EH (cell line): ENCODE measurements at places on chromosomes 12 and 14.

DNA sequence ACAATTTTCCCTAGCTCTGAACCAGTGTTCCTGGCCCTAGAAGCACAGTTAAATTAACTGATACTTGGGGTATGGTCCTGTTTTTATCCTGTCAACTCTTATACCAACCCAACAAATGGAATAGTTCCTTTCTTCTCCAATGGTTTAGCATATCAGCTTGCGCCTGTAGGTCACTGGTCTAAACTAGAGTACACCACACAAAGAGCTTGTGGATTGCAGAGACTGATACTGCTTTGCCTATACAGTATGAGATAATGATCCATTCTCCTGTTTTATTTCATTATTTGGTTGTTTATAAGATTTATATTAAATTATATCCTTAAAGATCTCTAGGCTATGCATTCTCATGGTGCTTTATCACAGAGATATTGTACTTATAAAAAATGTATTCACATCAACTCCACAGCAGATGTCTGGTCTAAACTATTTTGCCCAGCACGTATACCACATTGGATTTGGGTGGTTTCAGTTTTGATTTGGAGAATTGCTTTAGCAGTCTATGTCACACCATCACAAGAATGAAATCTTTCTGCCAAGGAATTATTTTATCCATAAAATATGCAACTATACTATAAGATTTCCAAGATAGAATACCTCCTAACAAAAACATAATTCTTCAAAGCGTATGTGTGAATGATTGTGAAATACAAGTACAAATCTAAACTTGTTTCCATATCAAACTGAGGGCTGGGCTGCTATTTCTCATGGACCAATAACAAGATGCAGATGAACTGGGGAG lies 142.1 kb downstream of the SLC16A7 start:
- DNase-seq, result peak; percentile 26

- DNase-seq, result no peak
These were observed 352.3 kb upstream of the TMPO start for GRCh38 chr12:98162906-98163678.

DNA sequence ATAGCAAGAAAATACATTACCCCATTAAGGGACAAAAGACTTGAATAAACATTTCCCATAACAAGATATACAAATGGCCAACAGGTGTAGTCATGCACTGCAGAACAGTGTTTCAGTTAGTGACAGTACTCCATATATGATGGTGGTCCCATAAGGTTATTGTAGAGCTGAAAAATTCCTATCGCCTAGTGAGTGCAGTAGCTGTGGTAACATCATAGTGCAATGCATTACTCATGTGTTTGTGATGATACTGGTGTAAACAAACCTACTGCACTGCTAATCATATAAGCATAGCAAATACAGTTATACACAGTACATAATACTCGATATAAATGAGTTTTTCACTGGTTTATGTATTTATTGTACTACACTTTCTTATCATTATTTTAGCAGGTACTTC lies 168.7 kb downstream of the C12orf75 start:
- no peak for DNase-seq

- DNase-seq, result peak; percentile 54
These were observed 278.9 kb upstream of the GARIN2 start for GRCh38 chr14:66910311-66910840.

GRCh38 chr14:72024043-72024407 lies 91.8 kb downstream of the RGS6 start:
- peak; percentile 20 for DNase-seq

DNA sequence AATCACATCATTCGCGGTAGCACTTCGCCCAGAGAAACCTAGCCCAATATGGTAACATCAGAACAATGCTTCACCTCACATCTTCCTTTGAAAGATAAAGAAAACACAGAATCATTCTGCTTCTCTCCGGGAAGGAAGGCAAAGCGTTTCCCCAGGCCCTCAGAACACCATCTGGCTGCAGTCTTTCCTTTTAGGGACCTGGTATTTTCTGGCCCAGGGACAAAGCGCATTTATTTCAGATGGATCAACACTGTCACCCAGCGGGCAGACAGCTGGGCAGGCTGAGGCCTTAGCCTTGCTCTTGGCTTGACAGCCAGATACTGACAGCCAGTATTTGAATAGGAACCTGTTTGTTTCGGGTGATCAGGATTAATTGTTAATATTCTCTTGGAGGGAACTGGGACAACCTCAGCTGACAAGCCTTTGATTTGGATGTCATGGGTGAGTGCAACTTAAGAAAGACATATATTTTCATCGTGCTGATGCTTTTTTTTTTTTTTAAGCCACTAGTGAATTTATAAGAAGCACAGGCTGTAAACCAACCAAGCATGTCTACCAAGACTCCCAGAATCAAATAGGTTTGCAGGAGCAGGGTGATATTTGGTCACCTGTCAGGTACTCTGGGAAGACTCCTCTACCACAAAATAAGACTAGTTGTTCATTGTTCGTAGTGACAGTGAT lies 118.9 kb downstream of the VEZT start:
- peak; percentile 89 for DNase-seq

DNA sequence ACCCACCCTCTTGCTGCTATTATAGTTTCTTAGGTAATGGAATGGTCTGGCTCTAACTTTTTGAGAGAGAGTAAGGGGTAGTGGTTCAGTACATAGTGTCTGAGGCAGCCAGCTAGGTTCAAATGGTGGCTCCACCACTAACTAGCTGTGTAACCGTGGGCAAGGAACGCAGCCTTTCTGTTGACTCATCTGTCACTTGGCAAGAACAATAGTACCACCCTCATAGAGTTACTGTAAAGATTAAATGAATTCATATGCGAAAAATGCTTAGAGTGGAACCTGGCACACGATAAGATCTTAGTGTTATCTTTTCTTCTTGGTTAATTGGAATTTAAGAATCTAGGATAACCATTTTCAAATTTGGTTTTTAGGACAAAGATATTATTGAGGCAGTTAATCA lies 14.0 kb downstream of the CCDC62 start:
- peak; percentile 58 for DNase-seq

- DNase-seq, result peak; percentile 70
These were observed 84.1 kb downstream of the ITPR2 start for GRCh38 chr12:26748741-26749431.

GRCh38 chr14:23577004-23577681 lies 1.4 kb downstream of the JPH4 start:
- DNase-seq, result peak; percentile 19

DNA sequence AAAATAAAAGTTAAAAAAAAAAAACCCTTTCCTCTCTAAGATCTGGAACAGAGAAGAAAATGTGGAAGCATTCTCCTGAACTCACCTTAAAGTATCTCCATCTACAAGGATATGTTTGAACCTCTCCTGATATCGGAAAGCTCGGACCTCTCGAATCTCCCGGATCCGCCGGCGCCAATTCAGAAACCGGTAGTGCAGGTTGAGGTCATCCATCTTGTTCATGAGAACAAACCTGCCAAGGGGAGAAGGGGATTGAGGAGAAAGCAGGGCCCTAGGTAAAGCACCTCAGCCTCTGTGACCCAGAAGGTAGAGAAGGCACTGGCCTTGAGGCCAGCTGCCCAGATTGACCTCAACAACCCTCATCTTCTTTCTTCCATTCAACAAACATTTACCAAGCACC lies 2.2 kb downstream of the SPRYD3 start:
- DNase-seq, result no peak

DNA sequence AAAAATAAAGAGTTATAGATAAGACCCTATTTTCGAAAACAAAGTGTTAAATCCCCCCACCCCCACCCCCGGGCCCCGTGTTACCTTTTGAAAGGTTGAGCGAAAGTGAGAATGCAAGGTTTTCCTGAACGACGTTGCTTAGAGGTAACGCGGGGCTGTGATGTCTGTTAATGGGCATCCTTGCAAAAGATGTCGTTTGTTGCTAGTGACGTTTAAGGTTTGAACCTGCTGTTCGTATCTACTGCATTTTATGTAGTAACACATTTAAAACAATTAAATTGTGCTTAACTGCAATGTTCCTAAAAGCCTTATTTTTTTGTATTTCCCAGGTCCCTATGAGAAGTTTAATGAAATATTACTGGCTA lies 1.2 kb downstream of the CPSF6 start:
- DNase-seq, result peak; percentile 20

DNA sequence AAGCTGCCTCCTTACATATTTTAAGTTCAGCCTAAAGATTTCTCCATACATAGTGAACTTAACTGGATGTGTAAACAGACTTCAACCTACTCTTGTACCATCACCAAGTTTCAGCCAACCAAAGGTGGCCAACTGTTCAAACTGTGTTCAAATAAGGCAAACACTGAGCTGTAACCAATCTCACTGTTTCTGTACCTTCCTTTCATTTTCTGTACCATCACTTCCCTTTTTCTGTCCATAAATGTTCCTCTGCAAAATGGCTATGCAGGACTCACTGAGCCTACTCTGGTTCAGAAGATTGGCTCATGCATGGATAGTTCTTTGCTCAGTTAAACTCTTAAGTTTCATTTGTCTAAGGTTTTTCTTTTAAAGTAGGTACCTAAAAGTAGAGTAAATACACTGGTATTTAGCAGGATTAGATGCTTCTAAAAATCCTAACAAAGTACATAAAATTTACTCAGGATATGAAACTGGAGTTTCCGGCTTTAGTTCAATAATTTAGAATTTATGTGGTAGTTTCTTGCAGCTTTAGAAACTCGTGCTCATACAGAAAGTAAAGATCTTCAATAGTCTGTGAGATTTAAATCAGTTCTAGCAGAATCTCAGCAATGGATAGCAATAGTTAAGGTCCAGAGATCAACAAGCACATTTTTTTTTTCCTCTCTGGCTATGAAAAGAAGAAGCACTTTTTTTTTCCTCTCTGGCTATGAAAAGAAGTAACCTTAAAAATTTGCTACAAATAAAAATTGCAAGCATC lies 282.0 kb upstream of the PPFIA2 start:
- no peak for DNase-seq

DNA sequence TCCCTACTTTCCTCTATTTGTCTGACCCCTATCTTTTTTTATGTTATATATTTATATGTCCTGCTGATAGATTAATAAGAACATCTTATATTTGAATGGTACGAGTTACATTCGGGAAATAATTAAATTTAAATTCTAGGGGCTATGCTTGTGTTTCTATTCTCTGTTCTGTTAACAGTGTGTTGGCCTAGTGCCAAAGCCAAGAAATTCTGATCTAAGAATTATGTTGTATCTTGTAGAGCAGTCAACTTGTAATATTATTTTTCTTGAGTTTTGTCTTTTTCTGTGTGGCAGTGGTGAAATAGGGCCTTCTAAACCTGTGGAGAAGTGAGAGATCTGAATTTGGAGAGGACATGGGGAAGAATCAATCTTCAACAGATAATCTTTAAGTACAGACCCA lies 9.0 kb upstream of the HSPA2 start:
- DNase-seq, result no peak

- no peak for DNase-seq
These were observed 193.5 kb upstream of the EEA1 start for GRCh38 chr12:93122569-93123091.

DNA sequence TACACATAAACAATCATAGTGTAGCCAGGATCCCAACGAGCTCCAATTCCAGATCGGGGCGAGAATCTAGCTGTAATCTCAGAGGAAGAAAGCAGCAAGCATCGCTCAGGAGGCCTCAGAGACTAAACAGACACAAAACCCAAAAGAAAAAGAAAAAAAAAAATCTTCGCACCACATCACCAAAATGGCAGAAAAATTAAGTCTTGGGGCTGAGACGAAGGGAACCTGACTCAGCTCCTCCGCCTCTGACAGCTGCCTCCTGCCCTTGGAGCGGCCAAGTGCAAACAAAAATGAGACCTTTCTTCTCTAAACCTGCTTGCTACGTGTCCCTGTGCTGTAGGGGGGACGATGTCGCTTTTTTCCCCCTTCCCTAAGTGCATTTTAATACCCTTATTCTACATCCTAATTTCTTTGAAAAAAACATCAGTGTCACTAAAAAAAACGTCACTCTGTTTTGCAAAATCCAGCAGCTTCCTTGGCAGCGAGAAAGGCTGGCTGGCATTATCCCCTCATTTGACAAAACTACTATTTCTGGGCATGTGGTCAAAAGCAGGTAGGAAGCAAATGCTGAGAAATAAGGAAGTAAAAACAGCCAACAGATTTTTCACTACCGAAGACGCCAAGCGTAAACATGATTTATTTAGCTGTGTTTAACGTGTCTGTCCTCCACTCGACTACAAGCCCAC lies 30.5 kb downstream of the BCL11B start:
- no peak for DNase-seq

DNA sequence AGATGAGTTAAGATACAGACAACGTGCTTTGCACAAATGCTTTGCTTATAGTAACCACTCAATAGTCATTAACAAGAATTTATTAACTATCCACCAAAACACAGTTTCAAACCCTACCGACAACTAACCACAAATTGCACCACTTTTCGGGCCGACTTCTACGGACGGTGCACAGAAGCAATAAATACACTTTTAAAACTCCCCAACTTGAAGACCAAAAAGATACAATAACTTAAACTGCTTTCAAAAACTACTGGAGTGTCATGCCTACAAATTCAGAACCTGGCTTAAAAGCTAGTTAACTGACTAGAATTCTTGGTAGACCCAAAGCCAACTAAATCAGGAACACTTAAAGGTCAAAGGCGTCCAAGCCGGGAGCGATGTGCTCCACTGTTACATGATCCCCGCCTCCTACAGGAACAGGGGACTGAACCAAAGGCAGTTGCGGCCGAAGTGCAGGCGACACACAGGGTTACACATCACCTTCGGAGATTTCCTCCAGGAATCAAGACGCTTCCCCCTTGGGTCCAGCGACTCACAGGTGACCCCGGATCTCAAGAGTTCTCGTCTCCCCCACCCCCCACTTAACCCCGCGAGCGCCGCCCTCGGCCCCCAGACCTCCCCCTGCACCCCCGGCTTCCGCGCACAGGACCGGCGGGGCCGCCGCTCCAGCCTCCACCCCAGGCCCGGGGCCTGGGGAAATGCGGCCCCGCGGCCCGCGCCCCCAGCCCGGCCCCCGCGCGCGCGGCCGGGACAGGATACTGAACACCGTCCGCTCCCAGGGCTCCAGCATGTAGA lies 507 bp downstream of the SPTSSA start:
- peak; percentile 68 for DNase-seq

- no peak for DNase-seq
These were observed 3.7 kb upstream of the FAIM2 start for GRCh38 chr12:49907352-49907751.

DNA sequence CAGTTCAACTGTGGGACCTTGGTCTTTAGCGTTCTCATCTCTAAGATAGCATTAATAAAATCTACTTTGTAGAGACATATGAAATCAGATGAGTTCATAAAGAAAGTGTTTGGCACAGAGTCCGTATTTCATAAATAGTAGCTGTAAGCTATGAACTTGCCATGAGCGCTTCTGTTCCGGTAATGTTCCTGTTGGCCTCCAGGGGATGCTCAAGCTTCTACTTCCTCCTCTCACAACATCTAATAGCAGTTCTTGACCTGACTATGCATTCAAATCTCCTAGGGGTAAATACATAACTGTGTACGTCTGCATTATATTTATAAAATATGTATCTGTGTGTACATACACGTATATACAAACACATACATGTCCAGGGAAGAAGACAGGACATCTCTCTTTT lies 288.2 kb upstream of the TMPO start:
- DNase-seq, result no peak

- DNase-seq, result peak; percentile 7
These were observed 8.7 kb downstream of the SAV1 start for GRCh38 chr14:50659327-50659974.
